ENCODE measurements at places on chromosomes 5 and 9.

- DNase-seq, result no peak
Observed at GRCh38 chr9:36063804-36064447, 27.2 kb downstream of the RECK start.

DNA sequence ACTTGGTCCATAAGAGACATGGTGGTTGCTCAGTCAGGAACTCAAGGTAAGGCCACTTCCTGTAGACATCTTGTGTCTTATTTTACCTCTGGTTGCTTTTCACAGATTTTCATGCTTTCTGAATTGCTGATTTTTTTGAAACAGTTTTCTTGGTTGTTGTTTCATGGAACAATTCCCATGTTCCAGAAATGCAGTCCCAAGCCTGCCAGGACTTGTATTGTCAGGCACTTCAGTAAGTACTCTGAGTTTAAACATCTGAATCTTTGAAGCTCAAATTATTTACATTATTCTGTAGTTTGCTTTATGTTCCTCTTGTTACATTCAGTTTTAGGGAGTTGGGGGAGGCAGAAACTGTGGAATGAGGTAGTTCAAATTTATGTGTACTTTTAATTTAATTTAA is 290.2 kb downstream of the DMRT2 start:
- DNase-seq, result no peak

DNA sequence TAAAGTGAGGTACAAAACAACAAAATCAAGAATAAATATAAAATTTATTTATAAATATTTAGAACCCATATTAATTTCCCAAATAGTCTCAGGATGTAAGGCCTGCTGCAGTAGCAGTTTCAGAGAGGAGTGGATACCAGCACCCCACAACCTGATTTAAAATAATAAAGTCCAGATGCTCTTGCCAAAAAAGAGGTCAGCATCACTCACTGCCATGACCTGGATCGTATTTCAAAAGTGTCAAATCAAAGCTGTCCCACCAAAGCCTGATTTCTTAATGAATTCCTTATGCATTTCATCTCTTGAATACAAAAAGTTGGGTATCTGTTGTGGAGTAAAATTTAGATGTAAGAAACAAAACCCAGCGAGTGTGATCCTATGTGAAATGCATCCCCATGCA is 58.0 kb upstream of the ROR2 start:
- no peak for DNase-seq

DNA sequence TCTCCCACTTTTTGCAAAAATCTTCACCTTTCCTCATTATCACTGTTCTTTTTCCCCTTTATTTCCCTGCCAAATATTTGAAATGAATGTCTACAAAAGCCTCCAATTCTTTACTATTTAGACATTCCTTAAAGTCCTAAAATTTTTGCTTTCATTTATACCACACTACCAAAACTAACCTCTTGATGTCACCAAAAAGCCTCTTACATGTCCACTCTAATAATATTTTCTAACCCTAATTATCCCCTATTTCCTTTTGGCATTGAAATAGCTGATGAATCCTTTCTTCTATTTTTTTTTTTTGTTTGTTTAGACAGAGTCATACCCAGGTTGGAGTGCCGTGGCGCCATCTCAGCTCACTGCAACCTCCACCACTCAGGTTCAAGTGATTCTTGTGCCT is 32.3 kb upstream of the NRG2 start:
- DNase-seq, result no peak

DNA sequence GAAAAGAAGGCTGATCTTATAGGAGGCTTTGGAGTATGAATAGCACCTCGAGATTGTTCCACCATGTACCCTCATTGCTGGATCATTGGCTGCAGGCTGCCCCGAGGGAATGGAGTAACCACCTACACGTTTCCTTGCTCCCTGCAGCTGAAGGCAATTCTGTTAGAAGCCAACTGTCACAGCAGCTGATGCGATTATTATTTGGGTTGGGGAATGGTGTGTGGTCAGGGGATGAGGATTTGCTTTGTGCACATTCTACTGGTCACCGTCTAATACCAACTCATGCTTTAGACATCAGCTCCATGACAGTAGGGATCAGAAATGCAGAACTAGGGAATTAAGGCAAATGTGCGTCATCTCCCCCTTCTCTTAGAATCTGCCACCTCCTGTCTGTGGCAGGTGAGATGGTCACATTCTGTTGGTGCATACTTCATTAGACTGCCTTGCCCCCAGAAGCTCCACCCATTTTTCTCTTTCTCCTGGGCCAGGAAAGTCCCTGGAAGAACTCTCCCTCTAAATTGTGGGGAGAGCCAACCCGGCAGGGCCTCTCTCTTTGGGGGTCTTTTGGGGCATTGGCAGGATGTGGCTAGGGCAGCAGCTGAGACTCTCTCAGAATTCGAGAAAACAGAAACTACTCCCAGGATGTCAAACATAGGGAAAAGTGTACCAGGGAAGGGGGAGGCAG is 32.8 kb downstream of the NEUROG1 start:
- DNase-seq, result no peak

- DNase-seq, result no peak
Observed at GRCh38 chr5:57410374-57411320, 72.0 kb downstream of the ACTBL2 start.

DNA sequence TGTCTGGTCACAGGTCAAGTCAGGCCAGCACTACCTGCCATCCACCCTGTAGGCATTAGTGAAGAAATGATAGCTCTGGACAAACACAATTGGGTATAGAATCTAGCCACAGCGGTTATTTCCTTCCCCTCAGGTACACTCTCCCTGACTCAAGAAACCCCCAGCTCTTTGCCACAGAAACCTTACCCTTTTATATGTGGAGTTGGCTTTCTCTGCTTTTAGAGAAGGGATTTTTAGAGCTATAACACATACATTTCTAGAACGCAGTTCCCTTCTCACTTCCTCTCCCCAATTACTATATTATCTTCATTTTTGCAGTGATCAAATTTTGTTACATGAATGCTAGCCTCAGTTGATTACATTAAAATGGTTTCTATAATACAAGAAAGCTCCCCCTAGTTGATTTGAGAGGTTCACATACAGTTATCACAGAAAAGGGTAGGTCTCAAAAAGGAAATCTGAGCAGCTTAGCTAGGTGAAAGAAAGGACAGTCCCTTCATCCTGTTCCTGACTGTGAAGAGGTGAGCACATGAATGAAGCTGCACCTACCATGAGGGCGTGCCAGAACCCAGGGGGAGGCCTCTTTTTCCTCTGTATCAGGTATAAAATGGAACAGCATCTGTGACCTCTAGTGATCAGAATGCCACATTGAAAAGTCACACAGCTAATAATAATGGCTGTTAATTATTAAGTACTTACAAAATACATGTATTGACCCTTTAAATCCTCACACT is 425.6 kb downstream of the KIAA0825 start:
- no peak for DNase-seq

GRCh38 chr9:125681657-125682056 is 25.4 kb downstream of the MAPKAP1 start:
- DNase-seq, result no peak

GRCh38 chr9:135369412-135369990 is 110.1 kb upstream of the PPP1R26 start:
- DNase-seq, result no peak

DNA sequence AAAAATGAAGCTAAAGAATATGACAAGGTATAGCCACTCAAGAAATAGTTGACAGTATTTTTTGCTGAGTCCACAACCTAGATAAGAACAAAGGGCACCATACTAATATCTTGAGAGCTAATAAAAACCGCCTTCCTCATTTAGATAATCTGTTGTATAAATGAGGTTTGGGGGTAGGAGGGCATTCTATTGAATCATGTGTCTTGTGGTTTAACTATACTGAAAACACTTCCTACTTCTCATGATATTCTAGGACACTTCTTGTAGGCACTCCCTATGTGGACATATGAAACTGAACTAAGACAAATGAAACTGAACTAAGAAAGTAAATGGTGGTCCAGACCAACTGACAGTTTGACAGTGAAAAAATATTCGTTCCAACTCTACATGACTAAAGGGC is 1268.5 kb upstream of the C9orf72 start:
- DNase-seq, result no peak

DNA sequence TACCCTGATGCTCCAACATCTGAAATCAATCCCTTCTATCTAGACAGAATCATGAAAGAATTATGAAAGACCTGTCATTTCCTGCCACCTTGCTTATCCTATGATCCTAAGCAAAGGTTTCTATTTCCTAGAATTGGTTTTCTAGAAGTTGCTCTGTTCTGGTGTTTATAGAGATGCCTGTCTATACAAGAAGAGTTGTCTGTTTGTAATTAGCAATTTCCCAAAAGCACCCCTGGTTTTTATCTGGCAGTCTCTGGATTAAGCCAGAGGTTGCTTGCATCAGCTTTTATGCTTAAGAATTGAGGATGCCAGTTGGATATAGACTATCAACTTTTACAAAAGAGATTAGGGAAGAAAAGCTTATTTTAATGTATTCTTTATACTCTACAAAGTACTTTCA is 133.0 kb upstream of the EFNA5 start:
- no peak for DNase-seq

DNA sequence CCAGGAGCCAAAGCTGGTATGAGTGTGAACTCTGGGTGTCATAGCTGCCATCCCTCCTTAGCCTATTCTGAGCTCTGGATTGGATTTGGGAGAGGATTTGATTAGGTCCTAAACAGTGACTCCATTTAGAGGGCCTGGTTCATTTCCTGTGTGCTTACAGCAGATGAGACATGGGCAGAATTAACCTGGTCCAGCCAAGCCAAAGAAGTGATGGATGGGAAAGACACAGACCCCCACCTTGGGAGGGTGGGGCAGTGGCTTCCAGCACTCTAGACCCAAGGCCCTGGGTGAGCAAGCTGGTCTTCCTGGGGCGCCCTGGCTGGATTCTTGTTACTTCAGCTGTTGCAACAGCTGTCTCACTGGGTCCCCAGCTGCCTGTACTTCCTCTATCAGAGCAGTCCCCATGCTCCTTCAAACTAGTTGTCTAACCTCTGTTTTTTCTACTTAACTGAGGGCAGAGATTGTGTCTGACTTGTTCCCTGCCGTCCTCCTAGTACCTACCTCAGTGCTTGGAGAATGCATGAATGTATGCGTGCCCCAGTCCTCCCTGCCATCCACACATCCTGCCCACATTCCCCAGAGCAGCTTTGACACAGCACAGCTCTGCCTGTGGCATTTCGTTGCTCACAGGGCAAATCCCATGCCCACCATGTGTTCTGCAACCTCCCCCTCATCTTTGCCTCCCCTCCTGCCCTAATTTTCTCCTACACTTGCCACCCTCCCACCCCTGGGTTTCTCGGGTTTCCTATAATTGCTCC is 115.9 kb downstream of the RGS3 start:
- DNase-seq, result no peak

DNA sequence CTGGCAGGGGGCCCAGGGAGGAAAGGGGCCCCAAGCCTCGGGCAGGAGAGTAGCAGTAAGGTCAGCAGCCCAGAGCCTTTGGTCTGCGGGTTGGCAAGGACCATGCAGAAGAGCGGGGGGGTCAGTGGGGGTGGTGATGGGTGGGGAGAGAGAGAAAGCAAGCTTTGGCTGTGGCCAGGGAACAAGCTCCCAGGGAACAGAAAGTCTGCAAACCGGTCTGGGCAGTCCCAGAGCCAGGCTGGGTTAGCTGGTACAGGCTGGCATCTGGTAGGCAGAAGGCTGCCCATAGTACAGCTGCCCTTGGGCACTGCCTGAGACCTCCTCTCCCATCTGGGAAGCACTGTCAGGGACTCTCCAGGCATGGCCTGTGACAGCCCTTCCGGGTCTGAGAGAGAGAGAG is 10.5 kb upstream of the EPB41L4B start:
- DNase-seq, result no peak

DNA sequence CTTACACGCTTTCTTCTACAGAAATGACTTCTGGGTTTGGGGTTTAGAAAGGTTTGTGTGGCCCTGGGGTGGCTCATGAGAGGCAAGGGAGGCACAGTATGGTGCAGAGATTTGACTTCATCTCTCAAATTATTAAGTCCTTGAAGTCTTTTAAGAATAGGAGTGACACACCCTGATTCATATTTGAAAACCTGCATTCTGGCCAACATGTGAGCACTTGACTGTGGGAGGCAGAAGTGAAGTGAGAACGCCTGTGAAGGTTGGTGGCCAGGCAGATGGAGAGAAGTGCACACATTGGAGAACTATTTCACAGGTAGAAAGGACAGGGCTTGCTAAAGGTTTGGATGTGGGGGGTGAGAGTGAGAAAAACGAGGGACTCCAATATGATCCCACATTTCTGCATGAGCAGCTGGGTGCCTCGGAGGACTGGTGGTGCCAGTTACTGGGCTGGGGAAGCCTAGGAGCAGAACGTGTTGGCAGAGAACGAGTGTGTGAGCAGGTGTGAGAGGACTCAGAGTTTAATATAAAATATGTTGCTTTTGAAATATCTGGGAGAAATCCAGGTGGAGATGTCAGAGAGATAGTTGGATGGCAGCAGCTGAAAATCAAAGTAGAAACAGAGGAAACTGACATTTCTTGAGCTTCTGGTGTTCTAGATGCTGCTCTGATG is 240.0 kb upstream of the ADAMTSL1 start:
- DNase-seq, result no peak

DNA sequence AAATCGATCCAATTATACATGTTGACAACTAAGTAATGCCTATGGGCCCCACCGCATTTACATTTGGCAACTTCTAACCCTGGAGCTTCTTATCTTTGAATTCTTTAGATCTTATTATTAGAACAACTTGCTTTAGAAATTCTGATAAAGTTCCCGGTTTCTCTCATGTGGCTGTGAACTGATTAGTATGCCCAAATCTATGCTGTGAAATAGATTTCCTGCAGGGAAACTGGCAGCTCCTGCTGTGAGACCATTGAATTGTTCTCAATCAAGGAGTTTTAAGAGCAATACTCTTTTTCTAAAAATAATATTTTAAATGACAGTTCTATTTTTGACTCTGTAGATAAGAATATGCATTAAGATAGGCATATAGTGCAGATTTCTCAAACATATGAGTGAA is 177.5 kb downstream of the GABRB2 start:
- no peak for DNase-seq

GRCh38 chr5:175687231-175687701 is 29.4 kb downstream of the HRH2 start:
- no peak for DNase-seq

- no peak for DNase-seq
Observed at GRCh38 chr5:171131497-171131896, 177.6 kb upstream of the TLX3 start.

GRCh38 chr5:98308231-98308630 is 465.2 kb upstream of the RGMB start:
- no peak for DNase-seq

GRCh38 chr5:37770786-37771185 is 69.1 kb downstream of the GDNF start:
- no peak for DNase-seq

- no peak for DNase-seq
Observed at GRCh38 chr9:100739208-100739607, 161.3 kb downstream of the CAVIN4 start.

GRCh38 chr9:121765021-121765950 is 113.9 kb downstream of the DAB2IP start:
- DNase-seq, result no peak

GRCh38 chr5:54651482-54652076 is 134.0 kb downstream of the SNX18 start:
- no peak for DNase-seq

- no peak for DNase-seq
Observed at GRCh38 chr5:151125421-151125820, 32.2 kb downstream of the ANXA6 start.

GRCh38 chr9:115006660-115007059 is 76.3 kb upstream of the TNFSF8 start:
- DNase-seq, result no peak

- DNase-seq, result no peak
Observed at GRCh38 chr5:73670731-73671130, 44.7 kb downstream of the ARHGEF28 start.

GRCh38 chr9:117739206-117739605 is 35.0 kb downstream of the TLR4 start:
- no peak for DNase-seq
